Hematopoietic multipotent progenitor cell treated with erythropoietin and hydrocortisone succinate and interleukin-3 and kit ligand, for 15 days (in vitro differentiated cells): ENCODE measurements at places on chromosomes 2 and 18.

DNA sequence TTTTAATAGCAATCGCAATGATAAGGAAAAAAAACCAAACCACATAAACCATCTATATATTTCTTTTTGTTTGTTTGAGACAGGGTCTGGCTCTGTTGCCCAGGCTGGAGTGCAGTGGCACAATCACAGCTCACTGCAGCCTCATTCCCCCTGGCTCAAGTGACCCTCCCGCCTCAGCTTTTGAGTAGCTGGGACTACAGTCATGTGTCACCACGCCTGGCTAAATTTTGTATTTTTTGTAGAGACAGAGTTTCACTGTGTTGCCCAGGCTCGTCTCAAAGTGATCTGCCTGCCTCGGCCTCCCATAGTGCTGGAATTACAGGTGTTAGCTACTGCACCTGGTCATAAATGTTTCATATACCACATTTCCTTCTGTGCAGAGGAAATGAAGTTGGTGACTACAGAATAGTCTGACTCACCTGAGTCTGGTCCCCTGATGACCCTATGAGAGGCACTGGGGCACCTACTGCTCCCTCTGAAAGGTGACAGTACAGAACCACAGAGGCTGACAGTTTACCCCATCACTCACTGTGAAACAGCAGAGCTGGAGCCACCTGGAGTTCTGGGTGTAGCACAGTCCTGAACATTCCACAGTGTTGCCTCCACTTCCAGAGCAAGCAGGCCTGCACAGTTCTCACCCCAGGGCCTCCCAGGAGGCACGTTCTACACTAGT, 183.7 kb upstream of the PXDN start:
- DNase-seq = no peak

GRCh38 chr18:49993299-49993698, 180.0 kb upstream of the ACAA2 start:
- no peak for DNase-seq

DNA sequence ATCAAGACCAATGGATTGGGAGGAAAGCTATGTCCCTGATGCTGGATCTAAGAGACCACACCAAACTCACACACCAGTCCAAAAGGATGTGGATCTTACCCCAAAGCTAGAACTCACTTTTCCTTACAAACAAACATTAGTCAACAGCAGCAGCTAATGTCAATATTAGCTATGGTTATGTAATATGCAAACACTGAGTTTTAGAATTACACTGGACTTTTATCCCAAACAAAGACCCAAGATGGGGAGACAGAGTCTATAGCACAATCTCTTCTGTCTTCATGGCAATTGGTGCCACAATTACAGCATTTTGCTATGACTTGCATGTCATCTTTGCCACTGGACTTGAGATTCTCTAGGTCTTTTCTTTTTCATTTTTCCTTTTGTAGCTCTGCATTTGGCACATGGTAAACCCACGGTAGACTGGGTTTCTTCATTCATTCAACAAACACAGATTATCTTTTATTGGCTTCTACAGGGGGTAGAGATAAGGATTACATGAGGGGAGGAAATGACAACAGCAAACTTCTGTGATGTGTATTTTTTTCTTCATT, 59.0 kb downstream of the SPRED2 start:
- DNase-seq = no peak

GRCh38 chr2:227696990-227697679, 20.7 kb downstream of the SLC19A3 start:
- no peak for DNase-seq

GRCh38 chr2:223260681-223261080, 208.7 kb downstream of the KCNE4 start:
- no peak for DNase-seq

DNA sequence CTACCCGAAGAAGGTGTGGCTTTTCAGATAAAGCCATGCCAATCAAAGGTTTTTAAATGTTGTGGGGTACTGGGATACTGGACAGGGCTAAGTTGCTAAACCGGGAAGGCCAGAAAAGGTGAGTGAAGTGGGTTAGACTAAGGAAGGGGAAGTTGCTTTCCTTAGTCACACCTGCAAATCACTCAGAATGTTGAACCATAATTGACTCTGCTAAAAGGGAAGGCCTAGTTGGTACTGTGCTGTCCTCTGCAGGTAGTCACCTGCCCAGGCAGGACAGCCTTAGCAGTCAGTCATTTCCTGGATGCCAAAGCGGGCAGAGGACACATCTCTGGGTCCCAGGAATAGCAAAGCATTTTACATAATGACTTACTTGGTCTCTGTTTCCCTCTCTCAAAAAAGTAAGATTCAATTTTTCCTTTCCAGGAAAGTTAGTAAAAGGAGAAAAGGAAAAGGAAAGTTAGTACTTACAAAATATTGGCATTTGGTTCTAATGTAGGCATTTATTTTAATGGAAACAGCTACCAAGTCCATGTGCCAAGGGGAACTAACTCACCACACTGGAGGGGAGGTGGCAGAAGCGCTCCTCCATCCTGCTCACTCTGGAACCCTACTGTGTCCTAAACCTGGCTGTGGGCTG, 60.3 kb downstream of the RFTN2 start:
- DNase-seq = no peak

GRCh38 chr2:45965871-45966498, 314.5 kb downstream of the PRKCE start:
- no peak for DNase-seq

DNA sequence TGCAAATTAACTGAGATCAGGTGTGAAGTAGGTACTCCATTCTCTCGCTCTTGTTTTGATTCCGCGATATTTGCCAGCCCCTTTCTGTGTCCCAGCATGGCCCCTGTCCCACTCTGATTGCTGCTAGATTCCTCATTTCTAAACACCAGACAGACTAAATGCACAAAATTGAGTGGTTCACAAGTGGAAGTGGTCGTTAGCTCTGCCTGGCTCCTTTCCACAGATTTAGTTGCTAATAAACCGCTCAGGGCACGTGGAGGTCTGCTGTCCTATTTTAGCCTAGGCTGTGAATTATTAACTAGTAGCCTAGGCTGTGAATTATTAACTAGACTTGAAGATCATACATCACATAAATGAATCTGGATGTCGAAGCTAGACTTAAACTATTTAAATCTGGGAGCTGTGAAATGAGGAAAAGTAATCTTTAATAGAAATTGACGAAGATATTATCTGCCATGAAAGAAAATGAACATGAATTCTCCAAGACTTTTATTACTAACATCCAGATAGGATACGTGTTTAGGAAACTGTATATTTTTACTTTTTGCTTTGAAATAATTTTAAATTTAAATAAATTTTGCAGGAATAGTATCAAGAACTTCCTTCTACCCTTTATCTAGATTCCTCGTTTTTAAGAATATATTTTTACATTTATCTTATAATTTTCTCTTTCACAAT, 3.7 kb downstream of the IL1RL2 start:
- no peak for DNase-seq

DNA sequence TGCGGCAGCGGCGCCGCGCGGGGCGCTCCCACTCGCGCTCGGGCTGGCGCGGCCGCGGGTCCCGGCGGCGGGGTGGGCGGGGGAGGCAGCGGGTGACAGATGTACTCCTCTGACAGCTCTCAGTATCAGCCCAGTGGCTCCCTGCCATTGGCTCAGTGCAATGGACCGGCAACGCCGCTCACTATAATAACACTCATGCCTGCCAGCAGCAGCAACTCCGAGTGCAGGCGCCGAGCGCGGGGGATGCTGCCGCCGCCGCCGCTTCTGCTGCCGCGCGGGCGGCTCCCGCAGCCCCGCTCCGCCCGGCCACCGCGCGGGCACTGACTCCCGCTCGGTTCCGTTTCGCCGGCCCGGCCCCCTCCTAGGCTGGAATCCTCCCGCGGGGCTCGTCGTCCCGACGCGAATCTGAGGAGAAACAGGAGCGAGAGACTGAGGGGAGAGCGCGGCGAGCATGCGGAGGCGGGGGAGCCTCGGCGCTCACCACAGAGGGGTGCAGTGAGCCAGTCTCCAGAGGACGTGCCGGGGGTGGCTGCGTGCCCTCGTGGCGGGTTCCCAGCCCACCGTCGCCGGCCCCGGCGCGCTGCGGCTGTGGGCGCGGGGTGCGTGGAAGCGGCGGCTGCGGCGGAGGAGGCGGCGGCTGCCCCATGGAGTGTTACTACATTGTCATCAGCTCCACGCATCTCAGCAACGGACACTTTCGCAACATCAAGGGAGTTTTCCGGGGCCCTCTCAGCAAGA, at the start of gene ZNF804A:
ZNF804A (plus strand) TSS at position 214 of the 738 bp plus-strand sequence; CDS start at position 645, 431 bp downstream.
- DNase-seq = peak; percentile 24
